NCI-H510A treated with DMSO at 0.1 percent for 48 hours (cell line): ENCODE measurements at places on chromosomes 3 and 15.

DNA sequence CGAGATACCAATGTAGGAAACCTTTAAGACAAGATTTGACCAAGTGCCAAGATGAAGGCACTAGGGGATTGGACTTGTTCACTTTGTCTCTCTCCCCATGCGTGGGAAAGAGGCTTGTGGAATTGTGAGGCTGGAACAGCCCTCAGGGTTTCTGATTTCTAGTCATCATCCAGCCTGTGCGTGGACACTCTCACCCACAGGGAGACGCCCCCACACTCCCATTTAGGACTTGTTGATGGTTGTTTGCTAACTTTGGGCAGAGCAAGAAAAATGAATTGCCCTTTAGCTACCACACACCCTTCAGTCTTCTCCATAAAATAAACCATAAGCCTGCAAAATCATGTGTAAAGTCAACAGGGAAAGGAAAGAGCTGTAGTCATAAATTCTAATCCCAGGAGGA lies 18.4 kb downstream of the ACKR2 start:
- DNase-seq, result no peak

DNA sequence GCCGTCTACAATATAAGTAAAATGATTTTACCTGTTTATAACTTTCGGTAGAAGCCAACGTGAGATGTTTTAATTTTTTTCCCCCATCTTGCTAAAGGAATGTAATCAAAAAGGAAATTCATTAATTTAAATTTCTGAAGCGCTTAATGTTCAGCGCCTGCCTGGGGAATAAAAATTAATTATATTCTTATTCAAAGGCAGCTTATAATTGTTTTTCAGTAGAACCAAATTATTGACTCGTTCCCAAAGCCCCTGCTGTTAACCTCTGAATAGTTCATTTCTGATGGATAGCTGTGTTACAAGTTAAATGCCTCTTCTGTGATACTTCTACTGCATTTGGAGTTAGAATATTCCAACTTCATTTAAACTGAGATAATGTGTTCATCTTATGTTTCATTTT lies 51.6 kb downstream of the ARMC8 start:
- DNase-seq, result no peak

GRCh38 chr3:24123596-24123995 lies 178.5 kb downstream of the NR1D2 start:
- no peak for DNase-seq

GRCh38 chr15:87777054-87777561 lies 479.4 kb downstream of the NTRK3 start:
- no peak for DNase-seq

- peak; percentile 26 for DNase-seq
Observed at GRCh38 chr15:57444877-57445513, 68.7 kb downstream of the CGNL1 start.

- DNase-seq, result no peak
Observed at GRCh38 chr3:113255854-113256615, 44.7 kb downstream of the BOC start.

DNA sequence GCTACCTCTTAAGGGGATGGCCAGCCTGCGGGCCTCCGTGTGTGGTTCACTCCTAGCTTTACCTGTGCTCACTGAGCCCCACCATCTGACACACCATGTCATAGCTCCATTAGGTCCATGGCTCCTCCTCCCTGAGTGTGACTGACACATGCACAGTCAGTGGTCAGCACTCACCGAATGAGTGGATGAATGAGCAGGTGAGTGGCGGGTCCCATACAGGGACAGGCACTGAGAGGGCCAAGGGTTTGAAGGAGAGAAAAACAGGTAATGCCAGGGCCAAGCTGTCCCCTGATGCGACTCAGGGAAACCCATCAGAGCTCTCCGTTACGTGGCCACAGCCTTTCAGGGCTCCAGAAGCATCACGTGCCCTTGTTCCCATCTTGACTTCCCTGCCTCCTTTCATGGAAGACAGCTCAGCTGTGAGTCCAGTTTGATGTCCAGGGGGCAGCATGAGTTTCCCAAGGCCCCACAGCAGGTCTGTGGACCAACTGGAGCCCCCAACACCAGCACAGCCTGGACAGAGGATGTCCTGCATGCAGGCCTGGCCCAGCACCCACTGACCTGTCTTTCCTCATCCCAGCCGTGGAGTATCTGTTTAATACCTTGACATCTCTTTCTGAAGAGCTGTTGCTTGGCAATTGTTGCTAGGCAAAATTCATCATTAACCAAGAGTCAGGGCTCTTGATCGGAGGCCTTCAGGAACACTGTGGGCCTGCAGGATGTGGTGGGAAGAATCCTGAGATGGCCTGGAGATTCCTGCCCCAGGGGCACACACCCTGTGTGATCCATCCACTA lies 84.4 kb downstream of the PLXNA1 start:
- DNase-seq, result no peak

- DNase-seq, result no peak
Observed at GRCh38 chr3:6771171-6771570, 89.7 kb upstream of the GRM7 start.

DNA sequence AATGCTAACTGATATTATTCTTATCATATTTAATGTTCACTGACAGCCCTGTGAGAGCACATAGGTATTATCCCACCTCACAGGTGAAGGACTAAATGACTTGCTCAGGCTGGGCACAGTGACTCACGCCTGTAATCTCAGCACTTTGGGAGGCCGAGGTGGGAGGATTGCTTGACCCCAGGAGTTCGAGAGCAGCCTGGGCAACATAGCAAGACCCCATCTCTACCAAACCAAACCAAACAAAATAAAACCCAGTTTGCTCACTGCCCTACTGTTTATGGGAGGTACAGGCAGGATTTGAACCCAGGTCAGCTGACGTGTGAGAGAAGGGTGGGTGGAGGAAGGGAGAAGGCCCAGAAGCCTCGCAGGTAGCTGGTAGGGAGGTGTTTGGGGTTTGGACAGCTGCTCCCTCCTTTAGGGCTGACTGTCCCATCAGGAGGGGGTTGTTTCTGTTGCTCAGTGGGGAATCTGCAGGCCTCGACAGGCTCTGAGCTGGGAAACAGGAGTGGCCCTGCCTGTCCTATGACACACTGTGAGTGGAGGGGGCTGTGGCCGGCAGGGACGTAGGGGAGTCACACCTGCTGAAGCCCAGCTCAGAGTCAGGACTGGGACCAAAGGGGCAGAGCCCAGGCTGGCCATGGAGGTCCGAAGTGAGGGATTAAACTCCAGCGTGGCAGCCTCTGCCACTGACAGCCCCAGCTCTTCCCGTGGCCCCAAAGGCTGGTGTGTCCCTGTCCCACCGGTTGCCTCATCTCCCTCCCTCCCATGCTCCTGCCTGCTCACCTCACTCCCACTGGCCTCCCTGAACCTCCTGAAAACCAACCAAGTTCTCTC lies 25.3 kb downstream of the BHLHE40 start:
- no peak for DNase-seq

DNA sequence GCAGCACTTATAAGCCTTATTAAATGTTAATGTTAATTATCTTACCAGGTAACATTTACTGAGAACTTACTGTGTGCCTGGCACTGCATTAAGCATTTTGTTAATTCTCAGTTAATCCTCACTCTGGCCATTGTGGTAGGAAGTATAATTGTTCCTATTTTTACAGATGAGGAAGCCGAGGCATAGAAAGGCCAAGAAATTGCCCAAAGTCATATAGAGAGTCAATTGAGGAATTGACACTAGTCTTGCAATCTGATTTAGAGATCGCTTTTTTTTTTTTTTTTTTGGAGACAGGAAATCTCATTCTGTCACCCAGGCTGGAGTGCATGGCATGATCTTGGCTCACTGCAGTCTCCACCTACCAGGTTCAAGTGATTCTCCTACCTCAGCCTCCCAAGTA lies 132.6 kb upstream of the PROK2 start:
- no peak for DNase-seq
